ENCODE measurements at places on chromosomes 6 and 20. TPM values are rescaled to one million over a fixed set of nuclear protein-coding genes. Genes with fewer than 3 reads are reported as not detected.

Gene CRISP2
- not detected for polyA plus RNA-seq

- no peaks in the 10 kb centered on the region for H3K27me3 ChIP-seq
- H3K36me3 ChIP-seq, result no peaks in the 10 kb centered on the region
- H3K4me3 ChIP-seq, result no peak overlapping the region
- peak overlapping the region; percentile 71 for H3K27ac ChIP-seq
- peak; percentile 84 for DNase-seq
- peaks cover 38% of the 10 kb centered on the region for H3K4me1 ChIP-seq
Measured at GRCh38 chr20:47493175-47493962, 8.3 kb upstream of the NCOA3 start.

DNA sequence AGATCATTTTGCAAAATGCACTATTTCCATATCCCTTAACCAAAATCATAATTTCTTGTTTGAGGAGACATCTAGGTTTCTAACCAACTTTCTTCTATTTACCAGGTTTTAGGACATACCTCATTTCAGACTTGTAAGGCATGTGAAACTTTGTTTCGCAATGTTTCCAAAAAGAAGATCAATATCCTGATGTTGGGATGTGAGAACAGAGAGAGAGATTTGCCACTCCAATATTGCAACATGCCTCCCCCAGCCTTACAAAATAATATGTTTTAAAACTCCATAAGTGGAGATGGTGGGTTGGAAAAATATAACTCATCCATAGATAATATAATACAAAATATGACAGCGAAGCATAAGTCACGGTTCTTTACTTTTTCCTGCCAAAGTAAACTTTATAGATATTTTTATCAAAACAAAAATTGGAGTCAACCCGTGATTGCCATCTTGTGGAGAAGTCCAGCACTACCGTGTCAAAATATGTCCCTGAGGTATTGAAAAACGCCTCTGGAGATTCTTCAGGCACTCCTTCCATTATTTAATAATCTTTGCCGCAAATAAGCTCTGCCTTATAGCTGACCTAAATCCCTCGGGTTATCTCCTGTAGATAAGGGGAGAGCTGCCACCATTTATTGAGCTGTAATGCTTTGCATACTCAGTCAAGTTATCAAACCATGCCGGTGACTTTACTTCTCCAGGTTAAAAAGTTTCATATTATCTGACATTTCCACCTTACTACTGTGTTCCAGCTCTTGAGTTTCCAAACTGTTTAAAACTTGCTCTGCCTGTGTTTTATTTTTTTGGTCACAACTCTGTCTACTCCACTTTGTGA is 534.2 kb downstream of the HACE1 start:
- H3K36me3 ChIP-seq, result no peaks in the 10 kb centered on the region
- H3K27me3 ChIP-seq, result no peaks in the 10 kb centered on the region
- no peak overlapping the region for H3K4me3 ChIP-seq
- no peaks in the 10 kb centered on the region for H3K4me1 ChIP-seq
- H3K27ac ChIP-seq, result no peak overlapping the region
- no peak for DNase-seq

Gene ENPP4
- 5.9 TPM for polyA plus RNA-seq

DNA sequence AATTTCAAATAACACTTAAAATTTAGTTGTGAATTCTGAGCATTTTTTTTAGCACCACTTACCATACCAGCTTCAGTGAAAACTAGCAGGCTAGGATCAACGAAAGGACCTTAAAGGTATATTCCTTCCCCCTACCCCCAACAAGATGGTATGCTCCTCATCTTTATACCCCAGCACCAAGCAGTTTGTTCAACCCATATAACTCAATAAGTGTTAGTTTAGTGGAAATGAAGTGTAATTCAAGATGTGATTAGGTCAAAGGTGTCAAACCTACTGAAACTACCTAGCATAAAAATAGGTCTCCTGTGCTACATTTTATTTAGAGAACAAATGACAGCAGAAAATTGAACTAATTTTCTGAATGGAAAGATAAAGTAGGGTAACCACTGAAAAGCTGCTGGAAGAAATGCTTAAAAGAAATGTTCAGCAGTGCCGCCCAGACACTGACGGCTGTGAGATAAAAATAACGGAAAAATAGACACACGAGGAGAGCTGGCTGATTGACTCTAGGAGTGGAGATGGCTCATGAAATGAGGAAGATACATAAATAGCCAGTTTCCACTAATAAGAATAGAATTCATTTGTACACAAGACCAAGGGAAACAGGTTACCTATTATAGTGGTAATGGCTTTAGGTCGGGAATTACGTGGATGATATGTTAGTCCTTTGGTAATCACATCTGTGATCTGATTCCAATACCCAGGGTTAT is 94.8 kb downstream of the IPCEF1 start:
- no peaks in the 10 kb centered on the region for H3K27me3 ChIP-seq
- H3K4me1 ChIP-seq, result peaks cover 9% of the 10 kb centered on the region
- no peak overlapping the region for H3K4me3 ChIP-seq
- no peak for DNase-seq
- H3K36me3 ChIP-seq, result no peaks in the 10 kb centered on the region

- no peaks in the 10 kb centered on the region for H3K36me3 ChIP-seq
- H3K27ac ChIP-seq, result no peak overlapping the region
- no peaks in the 10 kb centered on the region for H3K27me3 ChIP-seq
- H3K4me3 ChIP-seq, result no peak overlapping the region
Measured at GRCh38 chr6:21039926-21040325, 505.7 kb downstream of the CDKAL1 start.

- H3K36me3 ChIP-seq, result no peaks in the 10 kb centered on the region
- H3K4me1 ChIP-seq, result no peaks in the 10 kb centered on the region
- H3K4me3 ChIP-seq, result no peak overlapping the region
- DNase-seq, result no peak
Measured at GRCh38 chr6:130583268-130583667, 217.5 kb downstream of the TMEM200A start.
